ENCODE measurements at places on chromosomes 16 and 17. TPM values are rescaled to one million over a fixed set of nuclear protein-coding genes. Genes with fewer than 3 reads are reported as not detected.

The CLEC3A gene
- not detected for total RNA-seq

The MGAT5B gene
- total RNA-seq = 1.2 TPM

The KRTAP2-1 gene
- total RNA-seq = not detected

- H3K4me1 ChIP-seq = peaks cover 22% of the 10 kb centered on the region
- H3K36me3 ChIP-seq = no peaks in the 10 kb centered on the region
- H3K27me3 ChIP-seq = peaks cover 16% of the 10 kb centered on the region
- peak overlapping the region; percentile 8 for H3K27ac ChIP-seq
Measured at GRCh38 chr17:32903774-32904673, 23.9 kb upstream of the TMEM98 start.

- H3K36me3 ChIP-seq = no peaks in the 10 kb centered on the region
- H3K27ac ChIP-seq = peak overlapping the region; percentile 44
- H3K4me1 ChIP-seq = peaks cover 17% of the 10 kb centered on the region
- peaks cover 37% of the 10 kb centered on the region for H3K27me3 ChIP-seq
- no peak for DNase-seq
Measured at GRCh38 chr17:81034168-81034777, 678 bp upstream of the BAIAP2 start.

- H3K4me3 ChIP-seq = no peak overlapping the region
- peaks cover 11% of the 10 kb centered on the region for H3K4me1 ChIP-seq
- H3K27ac ChIP-seq = peak overlapping the region; percentile 41
Measured at GRCh38 chr16:15477802-15478201, 43.4 kb downstream of the BMERB1 start.

GRCh38 chr16:69329369-69330285 is 761 bp downstream of the PDF start:
- H3K27me3 ChIP-seq = no peaks in the 10 kb centered on the region
- peak overlapping the region; percentile 84 for H3K4me3 ChIP-seq

- no peak for DNase-seq
- H3K4me1 ChIP-seq = peaks cover 2% of the 10 kb centered on the region
- no peaks in the 10 kb centered on the region for H3K36me3 ChIP-seq
- peaks cover 11% of the 10 kb centered on the region for H3K27me3 ChIP-seq
Measured at GRCh38 chr16:82016964-82017363, 5.7 kb upstream of the SDR42E1 start.

- peaks cover 77% of the 10 kb centered on the region for H3K27me3 ChIP-seq
- H3K27ac ChIP-seq = no peak overlapping the region
- peak overlapping the region; percentile 66 for H3K4me3 ChIP-seq
- no peak for DNase-seq
- H3K36me3 ChIP-seq = no peaks in the 10 kb centered on the region
Measured at GRCh38 chr17:49495842-49496182, 719 bp downstream of the NGFR start.

DNA sequence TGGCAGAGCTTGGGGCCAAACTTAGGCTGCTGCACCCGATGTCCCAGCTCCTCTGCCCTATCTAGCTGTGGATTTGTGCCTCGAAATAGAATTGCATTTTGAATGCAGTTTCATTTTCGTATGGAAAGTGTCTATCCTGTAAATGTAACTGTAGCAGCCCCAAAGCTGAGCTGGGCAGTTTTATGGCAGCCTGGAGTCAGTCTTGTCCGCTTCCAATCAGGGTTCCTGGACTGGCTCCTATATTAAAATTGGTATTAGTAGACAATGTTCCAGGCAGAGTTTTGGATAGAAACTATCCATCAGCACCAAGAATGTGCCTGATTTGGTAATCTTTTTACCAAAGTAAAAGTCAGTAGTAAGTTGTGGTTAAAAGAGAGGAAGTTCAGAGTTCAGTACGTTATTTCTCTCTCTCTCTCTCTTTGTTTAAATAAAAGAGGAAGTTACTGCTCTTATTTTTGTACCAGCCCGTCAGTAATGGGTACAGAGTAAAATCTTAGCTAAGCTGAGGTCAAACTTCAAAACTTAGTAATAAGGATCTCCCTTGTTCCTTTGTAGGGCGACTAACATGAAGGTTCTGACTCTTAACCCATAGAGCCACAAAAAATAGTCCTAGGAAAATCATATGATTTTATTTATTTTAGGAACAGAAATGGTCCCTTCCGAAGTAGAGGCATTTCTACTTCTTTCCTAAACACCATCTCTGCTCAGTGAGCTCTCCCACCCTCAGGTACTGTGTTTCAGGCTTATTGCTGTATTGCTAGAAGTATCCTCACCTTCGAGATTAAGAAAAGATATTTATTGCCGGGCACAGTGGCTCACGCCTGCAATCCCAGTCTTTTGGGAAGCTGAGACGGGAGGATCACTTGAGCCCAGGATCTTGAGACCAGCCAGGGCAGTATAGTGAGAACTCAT is 28.0 kb downstream of the PRKCB start:
- H3K36me3 ChIP-seq = peaks cover 16% of the 10 kb centered on the region
- no peaks in the 10 kb centered on the region for H3K27me3 ChIP-seq
- H3K27ac ChIP-seq = peak overlapping the region; percentile 91
- H3K4me1 ChIP-seq = peaks cover 82% of the 10 kb centered on the region
- peak overlapping the region; percentile 84 for H3K4me3 ChIP-seq
- peak; percentile 30 for DNase-seq

GRCh38 chr17:29357821-29358232 is 32.3 kb upstream of the TAOK1 start:
- no peak for DNase-seq
- peaks cover 5% of the 10 kb centered on the region for H3K4me1 ChIP-seq
- peak overlapping the region; percentile 36 for H3K27ac ChIP-seq
- peaks cover 5% of the 10 kb centered on the region for H3K27me3 ChIP-seq
- no peaks in the 10 kb centered on the region for H3K36me3 ChIP-seq

DNA sequence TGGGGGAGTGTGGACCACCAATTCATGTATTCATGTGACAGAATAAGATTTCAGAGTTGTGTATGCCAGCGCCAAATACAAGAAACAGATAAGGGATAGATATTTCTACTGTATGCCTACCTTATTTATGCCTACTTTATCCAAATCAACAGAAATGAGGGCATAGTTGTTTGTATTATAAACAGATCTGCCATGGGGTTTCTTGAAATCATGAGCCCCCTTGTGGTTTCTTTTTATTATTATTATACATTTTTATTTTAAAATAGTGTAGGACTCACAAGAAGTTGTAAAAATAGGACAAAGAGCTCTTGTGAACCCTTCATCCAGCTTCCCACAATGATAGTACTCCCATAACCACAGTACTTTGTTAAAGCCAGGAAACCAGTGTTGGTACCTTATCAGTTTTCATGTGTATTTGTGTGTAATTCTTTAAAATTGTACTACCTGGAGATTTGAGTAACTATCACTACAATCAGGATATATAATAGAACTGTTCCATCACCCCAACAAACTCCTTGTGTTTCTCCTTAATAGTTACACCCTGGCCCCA is 229.4 kb downstream of the CCDC182 start:
- peaks cover 20% of the 10 kb centered on the region for H3K4me1 ChIP-seq
- DNase-seq = no peak
- peaks cover 8% of the 10 kb centered on the region for H3K36me3 ChIP-seq
- no peak overlapping the region for H3K4me3 ChIP-seq

DNA sequence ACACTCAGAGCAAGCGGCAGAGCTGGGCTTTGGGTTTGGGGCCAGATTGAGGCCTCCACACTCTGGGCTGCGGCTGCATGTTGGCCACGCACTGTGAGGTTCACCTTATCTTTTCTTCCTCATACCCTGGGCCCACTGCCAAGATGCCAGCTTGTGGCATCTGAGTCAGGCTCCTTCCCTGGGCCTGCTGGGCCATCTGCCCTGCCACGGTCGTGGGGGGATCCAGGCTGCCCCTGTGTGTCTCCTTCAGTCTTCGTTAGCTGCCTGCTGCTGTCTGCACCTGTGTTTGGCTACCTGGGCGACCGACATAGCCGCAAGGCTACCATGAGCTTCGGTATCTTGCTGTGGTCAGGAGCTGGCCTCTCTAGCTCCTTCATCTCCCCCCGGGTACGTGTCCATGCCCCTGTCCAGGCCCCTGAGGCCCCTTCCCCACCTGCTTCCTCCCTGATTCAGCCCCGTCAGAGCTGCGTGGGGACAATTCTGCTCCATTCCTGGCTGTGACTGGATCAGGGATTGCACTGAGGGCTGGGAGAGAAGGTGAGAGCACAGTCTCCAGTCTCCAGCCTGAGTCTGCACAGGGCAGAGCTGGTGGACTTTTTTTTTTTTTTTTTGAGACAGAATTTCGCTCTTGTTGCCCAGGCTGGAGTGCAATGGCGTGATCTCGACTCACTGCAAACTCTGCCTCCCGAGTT is 11.2 kb downstream of the SPNS3 start:
- H3K4me3 ChIP-seq = no peak overlapping the region
- H3K4me1 ChIP-seq = no peaks in the 10 kb centered on the region
- no peak overlapping the region for H3K27ac ChIP-seq
- H3K36me3 ChIP-seq = no peaks in the 10 kb centered on the region
- peaks cover 4% of the 10 kb centered on the region for H3K27me3 ChIP-seq
- DNase-seq = no peak

Data from activated T-helper 1 cell treated with anti-CD3 and anti-CD28 coated beads, Interleukin-12 subunit alpha, Interleukin-12 subunit beta, Interleukin-2, Interleukin-4 antibody, amounts not matched to agents 30 ng/mL and 10 ng/mL and 1 ng/mL, durations not matched to agents 14 hours and 24 hours and 36 hours (primary cell).